ENCODE measurements at places on chromosomes 11 and 22.

DNA sequence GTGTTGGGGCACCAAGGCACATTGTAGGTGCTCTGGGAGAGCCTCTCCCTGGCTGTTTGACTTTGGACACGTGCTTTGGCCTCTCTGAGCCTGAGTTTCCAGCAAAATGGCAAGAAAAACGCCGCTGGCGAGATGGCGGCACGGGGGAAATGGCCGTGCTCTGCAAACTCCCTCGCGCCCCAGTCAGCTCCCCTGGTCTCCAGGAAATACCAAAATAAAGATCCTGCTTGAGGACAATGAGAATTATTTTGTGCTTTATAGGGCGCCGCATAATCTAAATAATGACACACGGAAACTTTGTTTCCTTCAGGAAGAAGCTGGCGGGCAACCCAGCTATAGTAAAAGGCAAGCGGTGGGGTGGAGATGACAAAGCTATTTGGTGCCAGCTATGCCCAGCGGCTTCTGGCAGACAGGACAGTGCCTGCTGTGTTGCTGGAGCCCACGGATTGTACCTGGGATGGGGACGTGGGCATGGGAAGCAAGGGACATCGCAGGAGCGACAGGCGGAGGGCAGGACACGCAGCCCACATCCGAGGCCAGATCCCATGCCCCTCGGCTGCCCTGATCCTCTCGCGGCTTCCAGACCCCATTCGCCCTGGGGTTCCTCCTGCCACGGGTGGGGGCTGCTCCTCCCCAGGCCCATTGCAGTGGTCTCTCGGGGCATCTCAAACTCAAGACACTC, 26.3 kb upstream of the RFPL3 start:
- no peak for DNase-seq

DNA sequence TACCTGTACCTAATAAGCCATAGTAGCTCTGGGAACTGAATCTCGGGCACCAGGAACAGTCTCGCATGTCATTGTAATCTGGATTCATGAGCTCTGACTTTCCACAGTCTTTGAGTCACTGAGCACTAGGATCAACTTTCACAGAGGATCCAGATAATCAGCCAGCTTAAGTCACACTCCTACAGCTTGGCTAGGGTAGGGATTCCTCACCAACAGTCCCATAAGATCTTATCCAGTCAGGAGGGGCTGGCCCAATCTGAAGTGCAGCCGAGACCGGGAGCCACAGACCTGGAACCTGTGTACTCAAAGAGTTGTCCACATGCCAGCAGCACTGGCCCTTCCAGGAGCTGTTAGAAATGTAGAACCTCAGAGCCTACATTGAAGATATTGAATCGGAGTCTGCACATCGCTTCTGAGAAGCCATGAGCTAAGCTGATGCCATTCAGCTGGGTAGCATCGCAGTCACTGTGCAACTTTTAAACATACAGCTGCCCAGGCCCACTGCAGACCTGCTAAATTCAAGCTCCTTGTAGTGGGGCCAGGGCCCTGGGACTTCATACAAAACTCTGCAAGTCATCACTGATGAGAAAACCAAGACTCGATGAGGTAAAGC, 538.8 kb upstream of the B3GAT1 start:
- DNase-seq: no peak

GRCh38 chr22:46027211-46028105, 50.5 kb upstream of the WNT7B start:
- DNase-seq: no peak

DNA sequence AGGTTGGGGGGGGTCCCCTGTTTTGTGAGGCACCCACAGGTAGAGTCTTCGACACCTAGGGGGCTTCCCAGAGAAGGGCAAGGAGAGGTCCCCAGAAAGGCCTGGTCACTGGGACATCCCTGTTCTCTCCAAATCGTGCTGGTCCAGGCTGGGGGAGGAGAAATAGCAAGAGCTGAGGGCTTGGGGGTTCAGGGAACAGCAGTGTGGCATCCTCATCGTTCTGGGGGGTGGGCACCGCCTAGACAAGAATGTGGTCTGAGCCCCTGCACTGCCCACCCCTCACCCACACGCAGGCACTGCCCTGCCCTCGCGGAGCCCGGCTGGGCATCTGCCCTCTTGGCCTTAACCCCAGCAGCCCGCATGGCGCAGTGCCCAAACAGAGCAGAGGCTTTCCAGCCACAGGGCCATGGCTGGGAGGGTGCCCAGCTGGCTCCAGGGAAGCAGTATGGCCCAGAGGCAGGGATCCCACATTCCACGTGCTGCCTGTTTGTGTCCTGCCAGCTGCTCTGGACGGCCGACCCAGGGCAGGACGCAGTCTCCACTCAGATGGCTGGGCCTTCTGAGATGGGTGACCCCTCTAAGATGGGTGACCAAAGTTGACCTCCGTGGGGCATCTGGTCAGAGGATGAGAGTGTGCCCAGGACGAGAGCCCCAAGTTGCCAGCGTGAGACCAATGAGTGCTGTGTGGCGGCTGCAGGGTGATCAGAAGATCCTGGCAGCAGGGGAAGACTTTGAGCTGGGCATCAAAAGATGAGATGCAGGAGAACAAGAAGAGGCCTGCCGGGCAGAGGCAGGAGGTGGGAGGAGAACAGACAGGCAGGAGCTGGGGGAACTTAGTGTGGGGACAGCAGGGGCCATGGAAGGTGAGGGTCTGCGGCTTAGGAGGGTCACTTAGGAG, 14.4 kb downstream of the SCARF2 start:
- DNase-seq: no peak

- no peak for DNase-seq
Observed at GRCh38 chr11:84260862-84261261, 974.7 kb upstream of the CCDC90B start.

- no peak for DNase-seq
Observed at GRCh38 chr22:22154040-22154439, 90.5 kb upstream of the VPREB1 start.

DNA sequence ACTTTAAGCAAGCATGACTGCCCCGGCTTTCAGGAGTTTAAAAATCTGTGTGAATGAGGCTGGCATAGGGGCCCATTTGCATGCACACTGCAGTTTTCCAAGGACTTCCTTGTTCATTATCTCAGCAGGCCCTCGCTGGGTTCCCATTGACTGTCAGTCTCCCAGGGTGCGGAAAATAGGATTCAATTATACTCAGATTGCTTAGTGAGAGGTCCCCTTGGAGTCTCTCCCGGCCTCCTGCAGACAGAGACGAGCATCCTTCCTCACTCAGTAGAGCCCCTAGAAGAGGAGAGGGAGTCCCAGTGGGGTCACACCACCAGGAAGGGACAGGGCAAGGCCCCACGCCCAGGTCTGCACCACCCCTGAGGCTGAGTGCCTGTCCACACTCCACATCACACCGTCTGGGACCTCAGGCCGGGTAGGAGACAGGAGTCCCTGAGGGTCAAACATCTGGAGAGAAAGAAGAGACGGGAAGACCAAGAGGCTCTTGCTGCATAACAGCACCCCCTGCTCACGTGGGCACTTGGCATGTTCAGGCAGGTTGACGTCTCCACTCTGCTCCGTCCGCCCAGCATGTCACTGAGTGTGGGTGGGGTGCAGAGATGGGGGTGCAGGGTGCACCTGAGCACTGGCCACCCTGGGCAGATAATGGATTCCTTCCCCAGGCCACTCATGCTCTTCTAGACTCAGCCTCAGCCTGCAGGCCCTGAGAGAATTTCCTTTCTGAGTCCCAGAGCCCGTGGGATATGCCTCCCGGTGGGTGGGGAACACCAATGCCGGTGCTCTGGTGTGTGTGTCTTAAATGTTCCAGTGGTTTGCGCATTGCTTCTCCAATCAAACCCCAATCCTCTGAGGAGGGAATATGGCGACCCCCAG, 58.8 kb downstream of the MCM5 start:
- DNase-seq: no peak

DNA sequence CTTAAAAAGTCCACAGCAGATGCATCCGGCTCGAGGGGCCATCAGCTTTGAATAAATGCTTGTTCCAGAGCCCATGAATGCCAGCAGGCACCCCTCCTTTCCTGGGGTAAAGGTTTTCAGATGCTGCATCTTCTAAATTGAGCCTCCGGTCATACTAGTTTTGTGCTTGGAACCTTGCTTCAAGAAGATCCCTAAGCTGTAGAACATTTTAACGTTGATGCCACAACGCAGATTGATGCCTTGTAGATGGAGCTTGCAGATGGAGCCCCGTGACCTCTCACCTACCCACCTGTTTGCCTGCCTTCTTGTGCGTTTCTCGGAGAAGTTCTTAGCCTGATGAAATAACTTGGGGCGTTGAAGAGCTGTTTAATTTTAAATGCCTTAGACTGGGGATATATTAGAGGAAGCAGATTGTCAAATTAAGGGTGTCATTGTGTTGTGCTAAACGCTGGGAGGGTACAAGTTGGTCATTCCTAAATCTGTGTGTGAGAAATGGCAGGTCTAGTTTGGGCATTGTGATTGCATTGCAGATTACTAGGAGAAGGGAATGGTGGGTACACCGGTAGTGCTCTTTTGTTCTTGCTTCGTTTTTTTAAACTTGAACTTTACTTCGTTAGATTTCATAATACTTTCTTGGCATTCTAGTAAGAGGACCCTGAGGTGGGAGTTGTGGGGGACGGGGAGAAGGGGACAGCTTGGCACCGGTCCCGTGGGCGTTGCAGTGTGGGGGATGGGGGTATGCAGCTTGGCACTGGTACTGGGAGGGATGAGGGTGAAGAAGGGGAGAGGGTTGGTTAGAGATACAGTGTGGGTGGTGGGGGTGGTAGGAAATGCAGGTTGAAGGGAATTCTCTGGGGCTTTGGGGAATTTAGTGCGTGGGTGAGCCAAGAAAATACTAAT, 1.9 kb downstream of the NEAT1 start:
- no peak for DNase-seq

DNA sequence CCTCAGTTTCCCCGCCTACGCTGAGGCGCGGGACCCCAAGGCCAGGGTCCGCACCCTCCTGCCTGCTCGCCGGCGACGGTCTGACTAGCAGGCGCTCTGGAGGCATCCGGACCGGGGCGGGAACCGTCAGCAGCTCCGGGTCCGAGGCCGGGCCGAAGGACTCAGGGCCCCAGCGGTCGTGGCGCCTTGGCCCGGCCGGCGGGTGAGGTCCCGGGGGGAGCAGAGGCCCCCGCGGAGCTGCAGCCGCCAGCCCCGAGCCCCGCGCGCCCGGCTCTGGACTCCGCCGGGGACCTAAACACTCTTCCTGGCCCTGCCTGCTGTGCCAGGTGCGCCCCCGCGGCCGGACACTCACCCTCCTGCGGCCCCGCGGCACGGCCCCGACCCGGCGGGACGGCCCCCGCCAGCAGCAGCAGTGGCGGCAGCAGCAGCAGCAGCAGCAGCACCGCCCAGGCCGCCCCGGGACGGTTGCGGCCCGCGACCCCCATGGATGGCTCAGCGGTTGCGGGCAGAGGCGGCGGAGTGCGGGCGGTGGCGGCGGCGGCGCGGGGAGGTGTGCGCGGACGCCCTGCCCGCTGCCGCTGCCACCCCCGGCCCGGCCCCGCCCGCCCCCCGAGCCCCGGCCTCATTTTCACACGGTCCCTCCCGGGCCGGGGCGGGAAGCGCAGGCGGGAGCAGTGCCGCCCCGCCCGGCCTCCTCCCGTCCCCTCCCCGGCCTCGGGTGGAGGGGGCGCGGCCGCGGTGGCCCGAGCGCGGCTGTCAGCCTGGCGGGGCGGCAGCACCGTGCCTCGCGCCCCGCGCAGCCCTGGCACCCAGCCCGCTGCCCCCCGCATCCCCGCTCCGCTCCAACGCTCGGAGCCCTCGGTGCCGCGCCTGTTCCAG, at the start of gene SCUBE2:
Gene SCUBE2 (minus strand): TSS at position 556 of the 879 bp plus-strand sequence. CDS start 71 bp downstream, at position 485.
- DNase-seq: no peak

DNA sequence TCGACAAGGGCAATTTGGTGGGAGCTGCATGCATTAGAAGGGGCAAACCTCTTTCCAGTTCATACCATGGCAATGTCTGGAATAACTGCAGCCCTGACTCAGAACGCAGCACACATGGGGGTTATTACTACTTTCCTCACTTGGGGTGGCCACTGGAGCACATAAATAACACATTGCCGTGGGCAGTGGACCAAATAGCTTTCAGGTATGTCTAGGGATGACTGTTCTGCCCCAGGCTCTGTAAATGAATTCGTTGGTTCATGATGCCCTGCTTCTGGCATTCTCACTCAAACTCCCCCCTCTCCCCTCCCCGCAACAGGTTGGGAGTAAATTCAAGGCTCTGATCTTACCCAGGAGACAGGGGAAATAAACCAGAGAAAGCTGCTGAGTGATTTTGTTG, 238.0 kb upstream of the PLET1 start:
- DNase-seq: no peak

GRCh38 chr11:46238967-46239800, 38.3 kb upstream of the CREB3L1 start:
- peak; percentile 79 for DNase-seq

DNA sequence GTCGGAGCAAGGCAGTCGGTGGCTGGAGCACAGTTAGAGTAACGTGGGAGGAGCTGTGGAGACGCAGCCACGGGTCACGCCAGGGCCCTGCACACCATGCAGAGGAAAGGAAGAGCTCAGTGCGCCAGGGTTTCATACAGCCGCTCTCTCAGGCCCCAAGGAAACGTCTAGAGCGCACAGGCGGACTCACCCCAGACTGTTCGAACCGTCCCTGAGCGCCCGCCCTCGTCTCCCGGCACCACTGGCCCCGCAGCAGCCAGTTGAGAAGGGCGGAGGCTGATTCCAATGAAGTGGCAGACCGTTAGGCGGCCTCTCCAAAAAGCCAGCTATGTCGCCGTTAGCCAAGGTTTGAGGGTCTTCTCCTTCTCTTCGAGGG, 483 bp upstream of the HYLS1 start:
- no peak for DNase-seq

GRCh38 chr11:63892228-63892627, 24.7 kb downstream of the RCOR2 start:
- no peak for DNase-seq

DNA sequence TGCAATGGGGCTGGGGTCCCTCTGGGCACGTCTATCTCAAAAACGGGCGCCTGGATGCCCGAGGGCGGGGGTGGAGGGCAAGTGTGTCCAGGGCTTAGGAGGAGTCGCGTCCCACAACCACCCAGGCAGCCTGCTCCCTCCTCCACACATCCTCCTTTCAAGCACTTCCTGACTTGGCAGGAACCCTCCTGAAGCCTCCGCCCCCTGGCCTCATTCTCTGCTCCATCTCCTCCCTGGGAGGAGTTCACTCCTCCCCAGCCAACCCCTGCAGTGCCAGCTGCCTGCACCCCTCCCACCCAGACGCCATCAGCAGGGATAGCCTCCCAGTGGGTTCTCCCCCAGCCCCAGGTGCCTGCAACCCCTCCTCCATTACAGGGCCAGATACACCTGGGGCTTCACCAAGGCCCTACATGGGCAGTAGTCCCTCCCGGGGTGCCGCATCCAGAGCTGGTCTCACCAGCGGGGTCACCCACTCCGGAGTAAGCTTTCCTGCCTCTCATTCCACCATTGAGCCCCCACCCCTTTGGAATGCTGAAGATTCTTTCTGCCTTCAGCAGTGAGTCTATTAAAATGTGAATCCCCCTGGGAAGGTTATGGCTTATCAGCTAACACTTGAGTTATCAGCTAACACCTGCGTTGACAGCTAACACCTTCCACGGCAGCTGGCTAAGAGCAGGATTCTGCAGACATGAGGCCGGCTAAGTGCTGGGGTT, 24.4 kb downstream of the RTN4R start:
- no peak for DNase-seq

DNA sequence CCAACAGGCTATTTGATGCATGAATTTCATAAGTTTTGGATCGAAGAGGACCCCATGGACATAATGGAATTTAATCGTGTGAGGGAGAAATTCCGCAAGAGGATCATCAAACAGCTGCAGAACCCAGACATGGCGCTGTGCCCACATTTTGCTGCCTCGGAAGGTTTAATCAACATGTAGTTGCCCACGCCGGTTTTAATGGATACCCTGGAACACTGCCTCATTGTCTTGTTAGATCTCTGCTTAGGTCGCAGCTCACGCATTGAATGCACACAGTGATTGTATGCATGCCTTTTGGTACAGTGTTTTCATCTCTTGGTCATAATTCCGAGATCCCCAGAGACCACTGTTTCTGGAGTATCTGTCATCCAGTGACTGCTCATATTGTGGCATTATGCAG, 46.8 kb downstream of the SLN start:
- DNase-seq: no peak
